ENCODE measurements at places on chromosomes 4 and X.

DNA sequence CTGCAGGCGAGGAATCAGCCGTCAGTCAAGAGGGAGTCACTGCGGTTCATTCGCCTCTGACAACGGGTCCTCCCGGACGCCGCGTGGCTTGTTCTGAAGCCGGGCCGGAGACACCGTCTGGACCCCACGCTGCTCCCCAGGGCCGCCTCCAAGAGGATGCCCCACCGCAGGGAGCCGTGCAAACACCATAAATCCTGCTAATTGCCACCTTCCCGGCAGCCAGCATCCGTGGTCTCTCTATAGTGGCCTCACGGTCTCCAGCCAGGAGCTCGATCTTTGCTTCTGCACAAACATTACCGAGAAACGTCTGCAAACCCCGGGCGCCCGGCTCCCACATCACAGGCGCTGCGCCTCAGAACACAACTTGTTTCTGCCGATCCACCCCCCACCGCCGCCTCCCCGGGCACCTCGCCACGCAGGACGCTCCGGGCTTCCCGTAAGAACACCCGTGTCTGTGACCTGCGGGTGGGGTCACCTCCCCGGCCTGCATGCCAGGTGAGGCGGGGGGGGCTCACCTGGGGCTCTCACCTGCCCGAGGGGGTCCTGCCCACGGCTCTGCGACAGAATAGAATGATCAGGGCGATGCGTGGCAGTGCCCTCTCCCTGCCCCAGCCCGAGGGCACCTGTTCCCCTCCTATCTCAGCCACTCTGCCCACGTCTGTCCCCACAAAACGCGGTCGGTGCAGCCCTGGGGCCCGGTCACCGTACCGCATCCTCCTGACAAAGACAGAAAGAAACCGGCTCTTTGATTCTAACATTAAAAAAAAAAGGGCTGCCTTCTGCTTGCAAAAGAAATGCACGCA is 32.4 kb upstream of the PPP2R3B start:
- no peak for DNase-seq

DNA sequence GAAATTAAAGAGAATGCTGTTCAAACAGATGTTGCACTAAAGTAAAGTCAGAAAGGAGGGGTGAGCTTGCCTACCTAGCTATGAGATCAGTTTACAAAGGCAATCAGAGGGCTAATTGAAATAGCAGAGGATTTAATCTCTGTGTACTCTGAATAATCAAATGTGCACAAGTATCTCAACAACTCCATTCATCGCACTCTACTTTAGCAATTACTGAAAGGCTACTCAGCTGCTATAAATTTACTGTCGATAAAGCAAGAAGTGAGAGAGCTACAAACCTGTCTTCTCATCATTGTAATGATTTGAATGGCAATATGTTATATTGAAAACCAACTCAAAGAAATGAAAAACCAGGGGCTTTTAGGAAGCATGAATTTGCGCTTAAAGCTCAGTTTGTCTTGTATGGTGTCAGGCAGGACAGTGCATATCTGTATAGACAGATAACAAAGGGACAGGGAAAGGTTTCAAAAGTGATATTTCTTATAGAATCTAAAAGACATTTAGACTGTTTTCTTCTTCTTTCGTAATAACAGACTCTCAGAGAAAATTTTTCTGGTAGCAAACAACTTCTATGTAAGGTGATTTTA is 34.8 kb downstream of the GC start:
- DNase-seq = no peak

DNA sequence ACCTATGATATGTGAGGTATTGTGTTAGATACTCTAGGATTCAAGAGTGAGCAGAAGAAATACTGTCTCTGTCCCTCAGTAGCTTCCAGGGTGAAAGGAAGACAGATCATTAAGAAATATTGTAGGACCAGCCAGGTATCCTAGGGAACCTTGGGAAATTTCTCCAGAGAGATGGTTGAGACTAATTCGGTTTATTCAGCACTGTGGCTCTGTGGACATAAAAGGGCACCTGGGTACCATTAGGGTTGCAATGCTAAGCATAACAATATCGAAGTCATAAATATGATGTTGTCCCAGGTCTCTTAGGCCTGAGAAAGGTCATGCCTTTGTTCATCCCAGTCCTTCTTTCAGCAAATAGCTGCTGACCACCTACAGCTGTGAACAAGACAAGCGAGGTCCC is 61.0 kb downstream of the FAM114A1 start:
- DNase-seq = no peak

- DNase-seq = no peak
Measured at GRCh38 chrX:10932842-10933440, 178.2 kb upstream of the HCCS start.

GRCh38 chrX:97045470-97045869 is 161.8 kb downstream of the RPA4 start:
- DNase-seq = no peak

DNA sequence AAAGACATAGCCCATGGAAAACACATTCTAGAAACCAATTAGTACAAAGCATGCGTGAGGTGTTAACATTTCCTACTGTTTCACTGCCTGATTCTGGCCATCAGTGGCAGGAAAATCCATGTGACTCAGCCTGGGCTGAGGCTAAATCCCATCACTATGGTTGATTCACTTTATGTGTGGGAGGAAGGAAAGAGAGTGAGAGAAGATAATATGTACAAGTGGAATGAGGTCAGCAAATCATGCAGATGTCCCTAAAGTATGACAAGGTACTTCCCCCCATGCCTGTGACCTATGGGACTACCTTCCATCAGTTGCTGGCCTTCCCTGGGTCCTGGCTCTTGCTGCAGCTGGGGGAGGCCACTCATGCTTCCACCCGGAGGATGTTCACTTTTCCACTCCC is 64.2 kb upstream of the MAP3K15 start:
- no peak for DNase-seq

- peak; percentile 23 for DNase-seq
Measured at GRCh38 chr4:15003891-15004738, 1.8 kb downstream of the CPEB2 start.

GRCh38 chr4:117533501-117533900 is 448.1 kb upstream of the TRAM1L1 start:
- no peak for DNase-seq

DNA sequence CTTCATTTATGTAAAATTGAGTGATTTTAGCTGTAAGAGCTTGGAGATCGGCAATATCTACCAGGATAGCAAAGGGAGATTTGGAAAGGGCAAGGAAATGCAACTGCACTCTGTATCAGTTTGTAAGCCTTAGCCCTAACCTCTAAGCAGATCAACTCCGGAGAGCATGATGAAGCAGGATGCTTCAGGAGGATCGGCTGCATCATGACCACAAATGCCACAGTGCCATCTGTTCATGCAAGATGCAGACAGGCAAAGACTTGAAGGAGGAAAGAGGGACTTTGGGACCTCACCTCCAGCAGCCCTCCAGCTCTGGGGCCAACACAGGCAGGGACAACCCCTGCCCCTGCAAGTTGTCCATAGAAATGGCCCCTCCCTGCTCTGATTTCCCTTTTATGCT is 377.6 kb upstream of the GATB start:
- no peak for DNase-seq
